Stimulated activated CD4-positive, alpha-beta T cell treated with anti-CD3 and anti-CD28 coated beads, TNF-alpha, amount 100 ng/mL, for 4 hours (primary cell): ENCODE measurements at places on chromosomes 1 and 21.

DNA sequence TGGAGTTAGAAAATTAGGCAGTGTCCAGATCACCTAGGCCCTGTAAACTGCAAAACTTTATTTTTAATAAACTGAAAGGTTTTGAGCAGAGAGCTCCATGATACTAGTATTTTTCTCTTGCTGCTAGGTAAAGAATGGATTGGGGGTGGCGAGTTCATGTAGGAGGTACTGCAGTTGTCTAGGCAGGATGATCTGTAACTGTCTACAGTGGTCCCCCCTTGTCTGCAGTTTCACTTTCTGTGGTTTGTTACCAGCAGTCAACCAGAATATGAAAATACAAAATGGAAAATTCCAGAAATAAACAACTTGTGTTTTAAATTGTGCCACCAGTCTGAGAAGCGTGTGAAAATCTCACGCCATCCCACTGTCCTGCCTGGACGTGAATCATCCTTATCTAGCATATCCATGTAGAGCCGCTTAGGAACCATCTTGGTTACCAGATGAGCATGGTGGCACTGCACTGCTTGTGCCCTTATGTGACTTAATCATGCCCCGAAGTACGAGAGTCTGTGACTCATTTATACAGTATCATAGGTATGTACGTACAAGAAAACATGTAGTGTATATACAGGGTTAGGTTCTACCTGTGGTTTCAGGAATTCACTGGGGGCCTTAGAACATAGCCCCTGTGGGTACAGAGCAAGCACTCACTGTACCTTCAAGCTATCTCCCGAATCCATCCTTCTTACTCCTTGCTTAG is 94.2 kb downstream of the AHCTF1 start:
- DNase-seq: no peak

GRCh38 chr21:34215911-34216717 is 142.7 kb downstream of the MRPS6 start:
- no peak for DNase-seq

GRCh38 chr1:18554597-18554996 is 73.9 kb downstream of the KLHDC7A start:
- DNase-seq: no peak

DNA sequence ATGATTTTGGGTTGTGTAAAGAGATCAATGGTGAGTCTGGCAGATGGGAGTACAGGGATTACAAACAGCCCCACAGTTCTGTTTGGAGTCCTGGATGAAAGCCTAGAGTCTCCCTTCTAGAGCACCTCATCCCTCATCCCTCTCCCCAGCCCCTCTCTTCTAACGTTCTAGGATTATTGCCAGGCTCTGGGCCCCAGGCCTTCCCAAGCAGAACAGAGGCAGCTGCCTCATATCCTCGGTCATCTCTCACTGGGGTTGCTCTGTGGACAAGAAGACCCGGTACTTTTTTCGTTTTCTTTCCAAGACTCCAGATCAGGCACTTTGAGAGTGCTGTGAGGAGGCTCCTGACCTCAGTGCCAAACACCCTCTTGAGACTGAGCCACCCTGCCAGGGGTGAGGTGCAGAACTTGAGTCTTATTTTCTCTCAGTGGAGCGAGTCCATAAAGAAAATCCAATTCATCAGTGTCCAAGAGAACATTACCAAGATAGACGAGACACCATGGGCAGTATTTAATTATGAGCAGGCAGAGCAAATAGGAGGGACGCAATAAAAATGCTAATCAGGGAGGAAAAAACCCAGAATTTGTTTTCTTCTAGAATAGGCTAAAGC is 17.1 kb upstream of the KCND3 start:
- DNase-seq: no peak

DNA sequence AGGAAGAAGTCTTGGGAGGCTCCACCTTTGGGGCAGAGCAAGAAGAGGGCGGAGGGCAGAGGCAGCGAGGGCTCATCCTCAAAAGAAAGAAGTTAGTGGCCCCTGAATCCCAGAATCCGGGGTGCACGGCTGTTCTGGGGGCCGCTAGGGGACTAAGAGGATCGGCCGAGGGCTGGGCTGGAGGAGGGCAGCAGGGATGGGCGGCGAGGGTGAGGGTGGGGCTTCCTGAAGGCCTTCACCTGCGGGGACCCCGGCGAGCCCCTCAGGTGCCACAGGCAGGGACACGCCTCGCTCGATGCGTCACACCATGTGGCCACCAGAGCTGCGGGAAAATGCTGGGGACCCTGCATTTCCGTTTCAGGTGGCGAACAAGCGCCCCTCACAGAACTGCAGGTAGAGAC is 23.9 kb downstream of the COL6A1 start:
- DNase-seq: no peak

DNA sequence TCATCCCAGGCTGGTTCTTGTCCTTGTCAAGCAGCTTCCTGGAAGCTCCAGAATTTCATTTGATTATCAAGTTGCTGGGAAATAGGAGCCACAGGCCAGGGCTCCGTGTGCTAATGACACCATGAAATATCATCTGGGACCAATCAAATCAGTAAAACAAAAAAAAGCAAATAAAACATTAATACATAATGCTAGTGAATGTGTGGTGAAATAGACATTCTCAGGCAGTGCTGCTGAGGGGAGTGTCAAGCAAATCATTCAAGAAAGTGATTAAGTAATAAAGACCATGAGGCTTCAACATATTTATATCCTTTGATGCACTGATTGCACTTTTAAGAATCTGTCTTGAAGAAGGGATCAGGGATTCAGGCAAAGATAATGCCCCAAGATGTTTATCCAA is 213.7 kb downstream of the MATN1 start:
- DNase-seq: no peak

- no peak for DNase-seq
Measured at GRCh38 chr1:1348420-1349255, 580 bp downstream of the DVL1 start.

DNA sequence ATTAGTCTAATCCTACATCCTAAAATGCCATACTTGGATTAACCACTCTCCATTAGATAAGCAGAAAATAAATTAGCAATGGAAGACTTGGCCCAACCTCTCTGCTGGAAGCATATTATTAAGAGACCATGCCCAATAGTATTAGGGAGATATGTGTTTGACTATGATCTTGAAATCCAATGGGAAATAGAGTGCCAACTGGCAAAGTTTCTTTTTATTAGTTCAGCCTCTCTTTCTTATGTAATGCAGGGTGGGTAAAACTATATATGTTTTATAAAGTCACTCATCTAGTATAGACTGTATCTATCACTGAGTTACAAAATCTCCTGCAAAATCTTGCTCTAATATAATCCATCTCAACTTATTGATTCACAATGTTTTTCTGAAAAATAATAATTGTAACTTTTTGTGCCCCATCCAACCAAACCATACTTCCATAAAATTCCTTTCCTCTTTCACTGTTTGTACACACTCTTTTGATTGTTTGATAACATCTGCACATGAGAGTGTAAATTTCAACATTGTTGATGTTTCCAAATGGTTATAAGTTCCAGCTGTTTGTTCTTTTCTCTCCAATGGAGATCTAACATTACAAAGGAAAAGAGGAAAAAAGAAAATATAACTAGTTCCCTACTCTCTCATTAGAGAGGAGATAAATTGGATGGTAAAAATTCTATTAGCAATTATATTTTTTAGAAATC is 408.1 kb upstream of the ADGRL2 start:
- DNase-seq: no peak

GRCh38 chr1:203048555-203049051 is 22.3 kb downstream of the PPFIA4 start:
- DNase-seq: no peak

DNA sequence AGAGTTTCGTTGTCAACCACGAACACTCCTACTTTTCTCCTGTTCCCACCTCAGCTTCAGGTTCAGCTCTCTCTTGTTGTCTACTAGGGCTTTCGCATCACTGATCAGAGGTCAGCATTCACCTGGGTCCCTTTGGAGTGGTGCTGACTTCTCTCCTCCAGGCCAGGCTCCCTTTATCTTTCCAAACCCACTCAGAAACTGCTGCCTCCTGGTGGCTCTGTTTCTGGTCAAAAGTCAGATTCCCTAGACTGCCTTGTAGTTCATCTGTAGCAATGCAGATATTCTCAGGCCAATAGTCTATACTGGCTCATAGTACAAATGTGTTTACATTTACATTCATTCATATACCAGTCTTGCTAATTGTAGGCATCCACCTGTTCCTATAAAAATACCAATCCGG is 6.4 kb upstream of the ERI3 start:
- no peak for DNase-seq

- DNase-seq: no peak
Measured at GRCh38 chr1:48329486-48329885, 107.0 kb downstream of the SLC5A9 start.

DNA sequence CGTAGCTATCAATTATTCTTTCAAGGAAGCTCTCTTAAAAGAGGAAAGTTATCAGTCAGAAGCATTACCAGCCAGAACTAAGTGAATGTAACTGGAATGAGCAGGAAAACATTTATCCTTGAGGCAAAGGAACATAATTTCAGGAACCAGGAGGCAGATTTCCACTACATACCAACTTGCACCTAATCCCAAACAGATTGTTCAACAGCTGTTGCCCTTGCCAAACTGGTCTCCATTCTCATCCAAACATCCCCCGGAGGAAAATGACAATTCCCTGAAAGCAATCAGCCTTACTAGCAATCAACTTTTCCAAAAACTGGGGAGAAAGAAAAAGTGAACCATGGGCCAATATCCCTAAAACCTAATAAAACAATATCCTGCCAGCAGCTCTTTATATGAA is 35.0 kb downstream of the ENAH start:
- DNase-seq: no peak

GRCh38 chr21:25896501-25897056 is 161.8 kb downstream of the GABPA start:
- DNase-seq: no peak

DNA sequence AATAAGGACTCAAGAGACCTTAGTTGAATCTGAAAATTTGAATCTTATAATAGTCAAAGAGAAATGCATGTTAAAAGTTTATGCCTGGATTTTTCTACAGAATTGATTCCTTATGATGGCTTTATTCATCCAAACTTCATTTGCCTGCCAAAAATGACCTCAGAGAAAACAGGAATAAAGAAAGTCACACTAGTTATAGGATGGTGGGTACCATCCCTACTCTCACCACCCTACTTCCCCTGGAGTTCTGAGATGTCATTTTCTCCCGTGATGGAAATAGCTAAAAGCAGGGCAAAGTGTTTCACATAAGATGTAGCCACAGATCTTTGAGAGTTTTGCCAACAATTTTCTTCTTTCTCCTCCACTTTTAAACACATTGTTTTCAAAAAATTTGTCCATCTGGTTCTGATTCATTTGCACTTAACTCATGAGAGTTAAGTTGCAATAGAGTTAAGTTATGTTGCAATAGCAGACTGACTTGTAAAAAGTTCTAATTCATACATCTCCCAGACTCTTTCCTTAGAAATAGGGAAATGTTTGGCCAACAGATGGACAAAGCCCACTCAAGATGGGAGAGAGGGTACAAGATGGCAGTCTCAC is 384.6 kb downstream of the PLPP3 start:
- no peak for DNase-seq

DNA sequence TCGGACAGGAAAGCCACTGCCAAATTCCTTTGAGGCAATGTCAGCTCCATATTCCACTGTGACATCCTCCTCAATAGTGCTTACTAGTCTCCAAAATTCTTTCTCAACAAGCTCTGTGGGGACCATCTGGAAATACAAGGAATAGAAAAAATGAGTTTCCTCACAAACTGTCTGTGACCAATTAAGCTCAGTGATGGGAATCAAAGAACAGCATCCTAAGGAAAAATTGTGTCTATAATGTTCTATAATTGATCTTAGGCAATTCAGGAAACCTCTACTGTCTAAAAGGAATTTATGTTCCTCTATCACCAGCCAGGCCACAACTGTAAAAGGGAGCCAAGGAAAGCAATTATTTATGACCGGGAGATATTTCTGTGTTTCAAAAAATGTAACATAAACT is 46.1 kb upstream of the SYT2 start:
- no peak for DNase-seq

GRCh38 chr1:85278853-85279314 is 2.5 kb upstream of the BCL10 start:
- DNase-seq: no peak

- DNase-seq: no peak
Measured at GRCh38 chr1:95186149-95186548, 47.9 kb upstream of the RWDD3 start.

DNA sequence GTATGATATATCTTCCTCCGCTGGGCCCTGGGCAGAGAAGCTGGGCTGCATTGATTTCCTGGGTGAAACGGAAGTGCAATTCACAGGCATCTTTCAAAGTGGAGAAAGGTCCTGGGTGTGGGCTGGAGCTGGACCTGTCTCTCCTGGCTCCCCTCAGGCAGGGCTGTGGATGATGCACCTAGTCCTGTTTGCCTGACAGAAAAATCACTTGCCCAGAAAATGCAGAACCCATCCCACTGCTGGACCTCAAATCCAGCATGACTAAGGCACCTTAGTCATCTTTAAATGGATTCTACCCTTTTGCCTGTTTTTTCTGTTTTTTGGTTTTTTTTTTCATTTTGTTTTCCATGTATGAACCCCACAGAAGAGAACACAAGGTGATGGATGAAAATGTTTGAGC is 49.7 kb downstream of the MYSM1 start:
- DNase-seq: no peak

- no peak for DNase-seq
Measured at GRCh38 chr1:59856725-59857338, 42.1 kb downstream of the HOOK1 start.

DNA sequence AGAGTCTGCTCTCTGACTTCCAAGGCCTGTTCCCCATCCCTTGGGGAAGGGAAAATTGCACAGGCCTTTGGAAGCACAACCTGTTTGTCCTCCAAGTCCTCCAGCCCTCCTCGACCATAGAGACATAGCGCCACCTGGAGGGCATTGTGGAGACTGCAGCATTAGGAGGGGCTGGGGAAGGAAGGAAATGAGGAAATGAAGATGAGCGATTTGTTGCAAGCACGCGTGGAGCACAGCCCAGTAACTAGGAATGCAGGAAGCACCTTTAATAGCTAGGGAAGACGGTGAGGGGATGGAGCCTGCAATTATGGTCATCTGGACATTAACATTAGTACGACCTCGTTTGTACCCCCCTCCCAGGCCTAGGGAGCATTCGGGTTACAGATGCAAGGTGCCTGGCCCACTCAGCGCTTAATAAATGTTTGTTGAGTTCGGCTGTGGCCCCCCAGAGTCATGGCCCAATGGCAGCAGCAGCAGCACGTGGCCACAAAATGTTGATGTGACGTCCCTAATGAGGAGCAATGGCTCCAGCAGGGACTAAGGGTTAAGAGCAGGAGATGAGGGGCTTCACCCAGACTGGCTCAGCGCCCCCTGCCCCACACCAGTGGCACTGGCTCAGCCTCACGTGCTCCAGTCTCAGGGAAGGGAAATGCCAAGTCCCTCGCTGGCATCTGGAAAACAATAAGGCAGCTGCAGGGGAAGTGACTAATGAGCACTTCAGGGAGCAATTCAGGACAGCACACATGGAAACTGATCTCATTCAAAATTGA is 8.0 kb upstream of the CAMK2N1 start:
- DNase-seq: peak; percentile 66

DNA sequence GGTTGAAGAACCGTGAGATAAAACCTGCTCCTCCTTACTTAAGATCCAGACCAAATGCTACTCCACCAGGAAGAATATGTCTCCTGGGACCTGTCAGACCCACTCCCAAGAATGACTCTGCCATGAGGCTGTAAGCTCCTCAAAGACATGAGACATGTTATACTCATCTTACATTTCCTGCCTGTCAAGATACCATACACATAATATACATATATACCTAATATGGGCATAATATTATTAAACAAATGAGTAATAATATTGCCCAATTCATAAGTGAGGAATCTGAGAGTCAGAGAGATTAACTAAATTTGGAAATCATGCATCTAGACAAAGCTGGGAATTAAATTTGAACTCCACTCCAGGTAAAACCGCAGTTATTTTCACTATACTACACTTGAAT is 634.9 kb downstream of the LMO4 start:
- DNase-seq: no peak

- DNase-seq: no peak
Measured at GRCh38 chr1:222250376-222250775, 297.5 kb downstream of the HHIPL2 start.
